ENCODE measurements at places on chromosomes 7 and 10.

GRCh38 chr10:13987446-13987845 is 343.3 kb downstream of the FRMD4A start:
- no peak for DNase-seq

- DNase-seq: no peak
Observed at GRCh38 chr10:58776568-58777318, 264.1 kb downstream of the BICC1 start.

- no peak for DNase-seq
Observed at GRCh38 chr7:82105463-82105862, 335.6 kb upstream of the HGF start.

- DNase-seq: no peak
Observed at GRCh38 chr10:117946525-117947070, 100.1 kb downstream of the RAB11FIP2 start.

- DNase-seq: no peak
Observed at GRCh38 chr7:154591544-154591943, 411.4 kb downstream of the PAXIP1 start.

Data from activated T-helper 9 cell treated with anti-CD3 and anti-CD28 coated beads, Interleukin-2, amount 50 U/mL, for 16 hours (primary cell).